ENCODE measurements at places on chromosomes 3 and 15.

- DNase-seq = peak; percentile 75
These were observed 187.6 kb downstream of the NLGN1 start for GRCh38 chr3:173584838-173585831.

DNA sequence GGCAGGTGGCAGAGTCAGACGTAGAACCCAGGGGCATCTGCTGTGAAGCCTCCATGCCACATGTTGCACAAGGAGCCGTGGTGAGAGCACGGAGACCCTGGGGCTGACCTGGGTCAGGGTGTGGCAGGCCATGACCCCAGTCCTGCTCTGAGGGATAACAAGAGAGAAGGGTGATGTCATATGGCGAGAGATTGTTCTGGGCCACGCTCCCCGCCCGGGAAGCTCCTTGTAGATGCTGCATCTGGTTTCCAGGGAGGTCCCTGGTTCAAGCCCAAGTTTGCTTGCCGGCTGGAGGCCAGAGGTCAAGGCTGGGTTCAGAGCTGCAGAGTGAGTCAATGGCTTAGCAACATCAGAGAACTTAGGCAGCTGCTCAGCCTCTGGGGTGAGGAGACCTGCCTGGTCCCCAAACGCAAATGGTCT, 17.3 kb downstream of the FGD5 start:
- DNase-seq = no peak

DNA sequence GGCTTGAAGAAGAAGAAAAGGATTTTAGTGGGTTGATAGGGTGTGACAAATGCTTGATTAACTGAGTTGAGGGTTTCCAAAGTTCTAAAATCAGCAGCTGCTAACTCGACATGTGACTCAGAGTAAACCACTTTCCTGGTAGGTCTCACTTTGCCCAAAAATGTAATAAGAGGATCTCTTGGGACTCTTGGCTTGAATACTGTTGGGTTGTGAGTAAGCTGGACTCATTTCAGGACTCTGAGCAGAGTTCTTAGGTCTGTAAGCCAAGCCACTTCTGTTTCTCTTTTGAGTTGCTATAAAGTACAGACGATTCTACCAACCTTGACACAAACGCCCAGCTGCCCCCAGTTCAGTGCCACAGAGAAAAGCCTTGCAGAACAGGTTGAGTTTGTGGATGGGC, 241.1 kb downstream of the ZNF621 start:
- DNase-seq = no peak

DNA sequence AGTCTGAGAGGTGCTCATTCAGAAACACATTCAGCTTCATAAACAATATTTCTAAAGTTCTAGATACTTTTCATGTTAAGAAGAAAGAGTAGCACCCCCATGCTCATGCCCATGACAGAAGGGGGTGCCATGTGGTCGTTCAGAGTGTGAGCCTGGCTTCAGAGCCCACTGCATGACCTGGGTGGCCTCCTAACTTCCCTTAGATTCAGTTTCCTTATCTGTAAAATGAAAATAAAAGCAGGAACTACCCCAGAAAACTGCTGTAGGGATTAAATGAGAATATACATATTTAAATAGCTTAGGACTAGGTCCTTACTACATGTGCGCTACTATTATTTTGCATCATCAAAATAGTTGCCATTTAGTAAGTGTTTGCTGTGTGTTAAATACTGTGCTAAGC, 69.2 kb downstream of the ABHD5 start:
- no peak for DNase-seq

DNA sequence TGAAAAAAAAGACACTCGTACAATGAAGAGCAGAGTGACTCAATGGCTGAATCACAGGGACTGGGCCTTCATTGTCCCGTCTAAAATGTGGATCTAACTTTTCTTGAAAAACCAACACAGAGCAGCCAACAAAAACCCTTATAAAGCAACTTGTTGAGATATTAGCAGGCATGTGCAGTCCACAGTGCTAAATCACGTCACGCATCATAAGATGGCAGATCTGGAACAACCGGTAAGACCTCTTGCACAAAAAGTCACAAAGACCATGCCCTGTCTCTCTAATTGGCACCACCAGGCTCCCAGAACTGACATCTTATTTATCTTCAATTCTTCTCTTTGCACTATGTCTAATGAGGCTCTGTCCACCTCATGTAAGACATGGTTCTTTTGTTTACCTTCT, 177.0 kb downstream of the MAGI1 start:
- DNase-seq = no peak

- no peak for DNase-seq
These were observed 121.1 kb upstream of the ACP3 start for GRCh38 chr3:132196113-132196512.

- DNase-seq = no peak
These were observed 367.6 kb upstream of the PLSCR5 start for GRCh38 chr3:146972726-146973125.

DNA sequence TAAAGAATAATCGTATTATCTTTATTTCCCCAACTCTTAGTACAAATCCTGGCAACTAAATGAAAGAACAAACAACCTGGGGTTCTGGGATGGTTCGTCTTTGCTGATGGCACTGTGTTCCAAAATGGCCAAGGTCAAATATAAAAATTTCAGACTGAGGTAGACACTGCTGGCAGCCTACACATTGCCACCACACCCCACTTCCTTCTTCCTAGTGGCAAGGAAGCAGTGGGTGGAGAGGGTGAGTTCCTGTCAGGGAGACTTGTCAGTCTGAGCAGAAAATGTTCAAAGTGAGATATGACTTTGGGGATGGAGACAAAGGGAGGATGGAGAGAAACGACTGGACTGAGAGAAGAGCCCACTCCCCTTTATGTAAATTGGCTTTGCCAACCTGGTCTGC, 69.6 kb downstream of the LMCD1 start:
- no peak for DNase-seq

DNA sequence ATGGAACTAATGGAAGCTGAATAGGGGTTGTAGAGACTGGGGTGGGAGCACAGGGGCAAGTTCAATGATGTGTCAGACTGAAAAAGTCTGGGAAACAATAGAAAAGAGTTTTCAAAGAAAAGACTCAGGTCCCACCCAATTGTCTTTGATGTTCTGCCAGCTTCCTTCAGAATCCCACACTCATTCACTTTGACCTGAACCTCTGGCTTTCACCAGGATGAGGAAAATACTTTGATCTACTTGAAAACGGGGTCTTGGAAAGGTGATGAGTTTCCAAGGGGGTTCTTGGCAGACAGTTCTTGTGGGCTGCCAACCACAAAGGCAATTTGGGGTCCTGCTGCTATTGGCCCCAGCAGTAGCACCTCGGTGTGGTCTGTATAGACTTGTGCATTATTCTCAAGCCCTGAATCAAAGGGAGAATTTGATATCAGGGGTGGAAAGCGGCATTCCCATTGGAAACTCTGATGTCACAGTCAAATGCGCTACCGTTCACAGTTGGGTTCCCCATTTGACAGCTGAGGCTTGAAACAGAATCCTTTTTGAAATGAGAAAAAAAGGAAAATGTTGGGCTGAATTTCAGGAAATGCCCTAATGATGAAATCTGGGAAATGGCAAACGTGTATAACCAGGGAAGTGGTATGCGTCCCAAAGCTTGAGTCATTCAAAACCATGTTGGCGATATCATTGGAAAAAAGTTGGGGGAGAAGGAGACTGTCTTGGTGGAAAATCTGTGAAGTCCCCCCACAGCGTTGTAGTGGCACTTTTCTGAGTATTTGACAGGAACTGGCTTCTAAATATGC, 229.2 kb upstream of the LRTM1 start:
- no peak for DNase-seq

DNA sequence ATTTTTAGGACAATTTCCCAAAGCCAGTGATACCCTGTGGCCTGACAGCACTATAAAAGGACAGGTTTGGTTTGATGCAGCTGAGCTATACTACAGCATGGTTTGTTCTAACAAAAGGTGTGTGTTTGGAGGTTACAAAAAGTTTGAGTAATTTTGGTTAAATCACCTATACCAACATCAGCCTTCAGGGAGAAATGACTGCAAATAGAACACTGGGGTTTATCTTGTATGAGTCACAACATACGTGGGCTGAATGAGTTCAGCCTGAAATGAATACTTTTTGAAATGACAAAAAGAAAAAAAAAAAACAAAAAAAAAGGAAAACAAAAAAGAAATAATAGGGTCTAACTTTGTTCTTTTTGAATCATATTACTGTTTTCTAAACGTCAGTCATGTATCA, 345.7 kb downstream of the CNTN3 start:
- no peak for DNase-seq

- DNase-seq = no peak
These were observed 25.1 kb downstream of the FSTL1 start for GRCh38 chr3:120425572-120426250.

- DNase-seq = no peak
These were observed 397.0 kb downstream of the GBE1 start for GRCh38 chr3:81364411-81364810.

- no peak for DNase-seq
These were observed 32.4 kb downstream of the POC1A start for GRCh38 chr3:52121813-52122212.

DNA sequence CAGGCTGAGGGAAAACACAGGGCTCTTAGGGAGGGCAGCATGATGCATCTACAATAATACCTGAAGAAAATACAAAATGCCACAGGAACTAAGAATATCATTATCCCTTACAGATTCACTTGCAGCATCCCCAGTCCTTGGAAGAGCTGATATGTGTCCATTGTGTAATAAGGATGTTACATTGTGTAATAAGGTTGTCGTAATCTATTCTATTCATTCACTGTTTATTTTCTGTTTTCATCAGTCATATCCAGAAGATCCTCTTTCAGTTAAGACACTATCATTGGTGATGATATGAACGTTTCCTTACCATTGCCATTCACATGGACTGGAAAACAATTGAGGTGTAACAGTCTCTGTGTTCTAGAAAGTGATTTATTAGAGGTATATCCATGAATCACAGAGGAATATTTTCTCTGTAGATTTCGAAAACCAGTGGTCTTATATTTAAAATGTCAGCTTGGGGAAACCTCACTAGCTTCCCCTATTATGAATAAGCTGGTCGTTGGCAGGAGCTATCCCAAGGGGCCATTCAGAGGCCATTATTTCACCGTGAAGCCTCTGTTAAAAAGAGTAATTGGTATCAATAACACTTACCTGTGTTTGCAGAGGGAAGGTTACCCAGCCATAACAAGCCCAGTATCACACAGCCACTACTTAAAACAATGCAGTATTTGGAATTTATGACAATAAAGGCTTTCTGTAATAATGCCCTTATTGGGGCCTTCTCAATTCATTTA, 241.1 kb downstream of the ZNF385D start:
- DNase-seq = no peak

DNA sequence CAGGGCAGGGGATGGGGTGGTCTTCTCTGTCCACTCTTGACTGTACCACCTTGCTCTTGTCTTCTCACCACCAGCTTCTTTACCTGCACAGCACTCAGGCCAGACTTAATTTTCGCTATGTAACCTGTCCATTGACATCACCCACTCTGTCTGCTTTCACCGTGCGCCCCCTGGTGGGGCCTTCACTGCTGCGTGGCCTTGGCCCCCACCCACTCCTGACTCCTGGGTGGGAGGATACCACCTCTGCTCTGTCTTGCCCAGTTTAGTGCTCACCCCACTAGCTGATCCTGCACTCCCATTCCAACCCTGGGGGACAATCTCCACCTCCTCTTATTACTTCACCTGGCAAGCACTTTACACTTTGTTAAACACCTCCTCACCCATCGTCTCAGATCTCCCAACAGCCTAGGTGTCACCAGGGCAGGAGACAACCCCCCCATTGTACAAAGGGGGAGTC, 17.7 kb downstream of the PTH1R start:
- peak; percentile 65 for DNase-seq

GRCh38 chr15:48617619-48618018, 27.9 kb downstream of the FBN1 start:
- no peak for DNase-seq

All from ACHN (cell line).